ENCODE measurements at places on chromosomes 12 and 14.

DNA sequence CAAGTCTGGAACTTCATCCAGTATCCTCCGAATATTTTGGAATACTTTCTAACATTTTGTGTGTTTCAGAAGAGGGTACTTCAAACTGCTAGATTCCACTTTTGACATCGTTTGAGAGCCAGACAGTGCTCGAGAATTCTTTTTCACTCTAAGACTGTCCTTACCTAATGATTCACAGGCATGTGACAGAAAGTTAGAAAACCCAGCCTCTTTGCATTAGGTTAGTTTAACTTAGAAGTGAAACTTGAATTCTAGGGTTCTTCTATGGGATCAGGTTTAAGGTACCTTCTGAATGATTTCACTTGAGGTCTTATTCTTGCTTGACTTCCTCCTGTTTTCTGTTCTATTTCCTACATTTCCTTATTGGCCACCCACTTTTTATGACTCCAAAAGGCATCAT lies 431.8 kb downstream of the SLC6A15 start:
- DNase-seq, result no peak

DNA sequence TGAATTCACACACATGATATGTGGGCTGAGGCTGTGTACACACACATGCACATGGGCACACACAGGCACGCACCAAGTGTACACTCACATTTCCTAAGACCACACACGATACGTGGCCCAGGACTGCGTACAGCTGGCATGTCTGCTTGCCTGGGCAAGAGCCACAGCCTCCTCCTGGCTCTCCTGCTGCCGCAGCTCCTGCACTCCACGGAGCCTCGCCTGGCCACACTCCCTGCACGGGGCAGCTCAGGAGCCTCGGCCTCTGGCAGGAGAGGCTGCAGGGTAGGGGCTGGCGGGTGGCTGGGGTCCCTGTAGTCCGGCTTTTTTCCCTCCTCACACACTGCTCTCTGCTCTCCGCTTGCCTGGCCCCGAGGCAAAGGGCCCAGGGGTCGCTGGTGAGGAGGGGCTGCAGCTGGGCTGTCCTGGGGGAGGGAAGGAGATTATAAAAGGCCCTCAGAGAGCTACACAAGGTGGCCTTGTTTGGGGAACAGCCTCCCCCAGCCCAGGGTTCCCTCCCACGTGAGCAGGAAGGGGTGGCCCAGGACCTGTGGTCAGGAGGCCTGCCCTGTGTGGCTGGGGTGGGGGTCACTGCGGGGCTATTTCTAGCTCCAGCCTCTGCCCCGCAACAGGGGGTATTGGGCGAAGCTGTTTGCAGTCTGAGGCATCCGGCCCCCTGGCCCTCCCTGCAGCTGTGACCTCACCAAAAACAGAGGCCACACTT lies 89.0 kb upstream of the SFSWAP start:
- no peak for DNase-seq

GRCh38 chr12:109650808-109651207 lies 62.8 kb upstream of the FAM222A start:
- DNase-seq, result no peak

DNA sequence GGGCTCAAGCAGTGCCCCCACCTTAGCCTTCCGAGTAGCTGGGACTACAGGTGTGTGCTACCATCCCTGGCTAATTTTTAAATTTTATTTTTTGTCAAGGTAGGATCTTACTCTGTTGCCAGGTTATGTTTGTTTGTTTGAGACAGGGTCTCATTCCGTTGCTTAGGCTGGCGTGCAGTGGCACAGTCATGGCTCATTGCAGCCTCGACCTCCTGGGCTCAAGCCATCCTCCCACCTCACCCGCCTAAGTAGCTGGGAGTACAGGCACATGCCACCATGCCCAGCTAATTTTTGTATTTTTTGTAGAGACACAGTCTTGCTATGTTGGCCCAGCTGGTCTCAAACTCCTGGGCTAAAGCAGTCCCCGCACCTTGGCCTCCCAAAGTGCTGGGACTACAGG lies 83.3 kb upstream of the KCNH3 start:
- no peak for DNase-seq

- no peak for DNase-seq
These were observed 236.1 kb downstream of the CEP128 start for GRCh38 chr14:80705241-80705980.

GRCh38 chr14:99175331-99176155 lies 96.5 kb downstream of the BCL11B start:
- no peak for DNase-seq
